T-helper 17 cell (primary cell): ENCODE measurements at places on chromosomes 11 and 22.

DNA sequence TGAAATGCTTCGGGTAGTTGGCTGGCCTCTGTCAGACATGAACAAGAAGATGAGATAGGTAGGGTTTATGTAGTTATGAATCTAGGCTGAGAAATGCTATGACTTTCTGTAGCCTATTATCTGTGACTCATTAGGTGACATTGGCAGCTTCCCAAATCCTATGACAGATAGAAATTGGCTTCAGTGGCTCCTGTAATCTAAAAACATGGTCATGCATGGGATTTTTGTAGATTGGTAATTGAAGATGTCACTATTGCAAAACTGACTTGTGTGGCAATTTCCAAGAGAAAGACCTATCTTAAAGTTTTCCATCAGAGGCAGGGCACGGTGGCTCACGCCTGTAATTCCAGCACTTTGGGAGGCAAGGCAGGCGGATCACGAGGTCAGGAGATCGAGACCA is 29.4 kb upstream of the GRIK4 start:
- no peak overlapping the region for H3K4me3 ChIP-seq
- H3K27ac ChIP-seq: no peak overlapping the region
- H3K4me1 ChIP-seq: peaks cover 11% of the 10 kb centered on the region
- H3K36me3 ChIP-seq: peaks cover 4% of the 10 kb centered on the region
- no peak for DNase-seq

DNA sequence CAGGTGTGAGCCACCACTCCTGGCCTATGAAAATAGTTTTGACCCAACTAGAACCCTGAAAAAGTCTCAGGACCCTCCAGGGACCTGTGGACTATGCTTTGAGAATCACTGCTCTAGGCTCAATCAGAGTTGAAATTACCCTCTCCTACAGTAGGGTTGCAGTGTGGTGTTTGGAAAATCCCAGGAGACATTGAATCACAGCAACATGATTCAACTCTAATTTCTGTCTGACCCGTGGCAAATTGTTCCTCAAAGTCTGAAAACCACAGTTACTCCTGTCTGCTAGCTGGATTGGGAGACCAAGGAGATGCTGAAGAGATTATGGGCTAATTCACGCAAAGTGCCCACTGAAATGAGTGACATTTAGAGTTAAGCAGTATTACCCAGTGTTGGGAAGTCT is 5.4 kb upstream of the MTMR3 start:
- H3K27me3 ChIP-seq: peaks cover 13% of the 10 kb centered on the region
- no peak overlapping the region for H3K27ac ChIP-seq
- no peak overlapping the region for H3K4me3 ChIP-seq
- no peak for DNase-seq

GRCh38 chr11:66443602-66444001 is 5.0 kb upstream of the MRPL11 start:
- H3K27me3 ChIP-seq: peaks cover 22% of the 10 kb centered on the region
- no peak for DNase-seq
- peaks cover 1% of the 10 kb centered on the region for H3K4me1 ChIP-seq

GRCh38 chr11:38304926-38305325 is 1706.9 kb upstream of the RAG2 start:
- no peaks in the 10 kb centered on the region for H3K27me3 ChIP-seq
- DNase-seq: no peak
- no peaks in the 10 kb centered on the region for H3K4me1 ChIP-seq
- H3K4me3 ChIP-seq: no peak overlapping the region

GRCh38 chr11:111851636-111852035 is 19.7 kb downstream of the ALG9 start:
- no peaks in the 10 kb centered on the region for H3K27me3 ChIP-seq
- no peak overlapping the region for H3K4me3 ChIP-seq
- no peak for DNase-seq
- no peaks in the 10 kb centered on the region for H3K4me1 ChIP-seq
- H3K36me3 ChIP-seq: peaks cover 17% of the 10 kb centered on the region
- no peak overlapping the region for H3K27ac ChIP-seq

DNA sequence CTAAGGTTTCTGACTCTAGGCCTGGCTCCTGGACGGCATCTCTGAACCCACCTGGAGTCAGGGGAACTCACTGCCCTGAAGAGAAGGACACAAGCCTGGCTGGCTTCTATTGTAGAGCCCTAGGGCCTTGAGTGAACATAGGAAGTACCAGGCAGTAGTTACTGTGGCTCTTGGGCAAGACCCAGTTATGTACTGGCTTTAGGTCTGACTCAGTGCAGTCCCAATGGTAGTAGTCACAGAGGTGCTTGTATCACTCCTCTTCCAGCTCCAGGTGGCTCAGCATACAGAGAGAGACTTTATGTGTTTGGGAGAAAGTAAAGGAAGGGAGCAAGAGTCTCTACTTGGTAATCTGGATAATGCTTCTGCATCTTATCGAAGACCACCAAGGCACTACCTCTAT is 13.9 kb upstream of the PAK1 start:
- H3K4me3 ChIP-seq: no peak overlapping the region
- DNase-seq: no peak
- peaks cover 30% of the 10 kb centered on the region for H3K27me3 ChIP-seq
- H3K27ac ChIP-seq: no peak overlapping the region
- H3K4me1 ChIP-seq: no peaks in the 10 kb centered on the region

DNA sequence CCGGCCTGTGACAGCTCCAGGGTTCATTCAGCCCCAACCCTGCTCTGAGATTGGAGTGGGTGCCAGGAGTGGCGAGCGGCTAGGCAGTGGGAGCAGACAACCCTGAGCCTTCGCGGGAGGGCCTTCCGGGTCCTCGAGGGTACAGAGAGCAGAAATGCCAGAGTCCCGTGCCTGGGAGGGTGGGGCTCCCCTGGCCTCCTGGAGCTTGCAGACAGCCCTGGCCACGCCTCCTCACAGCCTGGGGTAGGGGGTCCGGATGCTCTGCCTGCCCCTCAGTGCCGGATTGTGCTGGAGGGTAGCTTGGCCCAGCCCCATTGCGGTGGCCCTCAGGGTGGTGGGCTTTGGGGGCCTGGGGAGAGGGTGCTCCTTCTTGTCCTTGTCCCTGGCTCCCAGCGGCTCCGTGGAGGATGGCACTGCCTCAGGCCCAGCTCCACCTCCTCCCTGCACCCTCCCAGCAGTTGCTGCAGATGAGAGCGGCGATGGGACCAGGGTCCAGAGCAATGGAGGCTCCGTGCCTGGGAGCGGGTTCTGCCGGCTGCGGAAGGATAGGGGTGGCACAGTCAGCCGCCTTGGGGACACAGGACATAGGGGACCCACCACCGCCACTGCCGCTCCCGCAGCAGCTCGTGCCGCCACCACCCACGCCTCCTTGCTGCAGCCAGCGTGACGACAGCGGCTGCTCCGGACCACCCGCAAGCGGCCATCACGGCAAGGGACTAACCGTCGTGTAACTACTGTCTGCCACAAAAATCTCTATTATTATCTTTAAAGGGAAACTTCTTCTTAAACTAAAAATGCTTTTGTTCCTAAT is 34.9 kb upstream of the OR10G7 start:
- no peak for DNase-seq
- H3K27me3 ChIP-seq: peaks cover 75% of the 10 kb centered on the region
- peak overlapping the region; percentile 78 for H3K4me3 ChIP-seq

GRCh38 chr11:103798026-103798425 is 238.4 kb upstream of the DDI1 start:
- no peaks in the 10 kb centered on the region for H3K36me3 ChIP-seq
- DNase-seq: no peak
- H3K4me1 ChIP-seq: no peaks in the 10 kb centered on the region
- H3K27me3 ChIP-seq: no peaks in the 10 kb centered on the region
- no peak overlapping the region for H3K4me3 ChIP-seq

DNA sequence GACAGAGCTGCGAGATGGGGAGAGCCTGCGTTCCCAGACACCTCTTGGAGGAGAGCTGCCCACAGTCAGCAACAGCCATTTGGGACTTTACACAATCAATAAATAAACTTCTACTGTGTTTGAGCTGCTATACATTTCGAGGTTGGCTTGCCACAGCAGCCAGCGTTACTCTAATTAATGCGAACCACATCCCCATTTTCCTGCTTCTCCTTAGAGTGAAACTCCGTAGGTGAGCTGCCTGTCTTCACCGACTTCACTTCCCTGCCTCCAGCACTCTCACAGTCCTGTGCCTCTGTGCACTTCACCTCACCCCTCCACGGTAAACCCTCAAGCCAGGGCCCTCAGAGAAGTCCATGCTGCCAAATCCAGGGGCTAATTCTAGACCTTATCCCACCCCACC is 5.9 kb upstream of the SLC22A12 start:
- H3K4me1 ChIP-seq: no peaks in the 10 kb centered on the region
- H3K27me3 ChIP-seq: peaks cover 15% of the 10 kb centered on the region
- H3K4me3 ChIP-seq: no peak overlapping the region
- no peak overlapping the region for H3K27ac ChIP-seq

GRCh38 chr11:31619980-31620379 is 110.4 kb downstream of the ELP4 start:
- H3K27me3 ChIP-seq: no peaks in the 10 kb centered on the region
- no peak overlapping the region for H3K27ac ChIP-seq
- H3K36me3 ChIP-seq: no peaks in the 10 kb centered on the region
- no peaks in the 10 kb centered on the region for H3K4me1 ChIP-seq
- H3K4me3 ChIP-seq: no peak overlapping the region
- no peak for DNase-seq

- peaks cover 33% of the 10 kb centered on the region for H3K4me1 ChIP-seq
- H3K27me3 ChIP-seq: no peaks in the 10 kb centered on the region
- peaks cover 2% of the 10 kb centered on the region for H3K36me3 ChIP-seq
- H3K4me3 ChIP-seq: peak within 1 kb of the TSS; percentile 95
These were observed at the start of gene PPP6R3 for GRCh38 chr11:68460741-68461574. Gene PPP6R3, plus strand, starts transcription at chr11:68460752. Its CDS starts 76,913 bp downstream, at chr11:68537665.

GRCh38 chr11:78654071-78654470 is 79.4 kb upstream of the NARS2 start:
- H3K36me3 ChIP-seq: no peaks in the 10 kb centered on the region
- no peak overlapping the region for H3K4me3 ChIP-seq
- no peaks in the 10 kb centered on the region for H3K4me1 ChIP-seq

GRCh38 chr22:48886604-48887393 is 940.9 kb downstream of the BRD1 start:
- DNase-seq: no peak
- no peaks in the 10 kb centered on the region for H3K36me3 ChIP-seq
- H3K27me3 ChIP-seq: peaks cover 5% of the 10 kb centered on the region
- no peak overlapping the region for H3K27ac ChIP-seq

DNA sequence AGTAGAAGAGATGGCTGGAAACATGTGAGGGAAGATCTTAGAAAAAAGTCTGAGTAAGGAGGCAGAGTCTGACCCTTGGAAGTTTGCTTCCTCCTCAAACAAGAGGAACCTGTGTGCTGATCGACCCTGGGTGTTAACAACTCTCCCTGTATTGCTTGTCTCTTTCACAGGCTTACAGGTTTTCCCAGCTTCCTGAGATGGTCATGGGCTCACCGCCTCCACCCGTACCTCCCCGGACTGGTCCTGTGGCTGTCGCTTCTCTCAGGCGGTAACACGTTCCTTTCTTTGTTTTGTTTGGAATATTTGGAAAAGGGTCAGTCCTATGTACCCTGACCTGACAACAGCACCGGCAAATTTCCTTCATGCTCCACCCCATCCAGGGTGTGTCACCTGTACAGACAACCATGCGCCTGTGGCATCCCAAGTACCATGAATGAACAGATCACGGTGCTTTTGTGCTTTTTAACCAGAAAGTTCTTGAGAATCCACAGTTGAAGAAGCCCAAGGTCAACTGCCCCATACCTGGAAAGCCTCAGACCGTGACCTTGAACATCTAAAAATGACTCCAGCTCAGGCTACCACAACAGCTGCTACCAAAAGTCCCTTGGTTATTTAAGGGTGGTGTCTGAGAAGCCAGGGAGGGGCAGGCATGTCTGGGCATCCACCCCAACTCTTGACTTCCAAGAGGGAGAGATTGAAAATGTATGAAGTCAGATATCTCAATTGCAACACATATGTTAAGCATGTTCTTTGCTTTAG is 44.6 kb downstream of the C11orf91 start:
- H3K4me1 ChIP-seq: peaks cover 3% of the 10 kb centered on the region
- peaks cover 2% of the 10 kb centered on the region for H3K36me3 ChIP-seq
- H3K27me3 ChIP-seq: peaks cover 64% of the 10 kb centered on the region
- no peak overlapping the region for H3K27ac ChIP-seq
- H3K4me3 ChIP-seq: no peak overlapping the region

- H3K27me3 ChIP-seq: peaks cover 7% of the 10 kb centered on the region
- no peaks in the 10 kb centered on the region for H3K36me3 ChIP-seq
- no peak overlapping the region for H3K4me3 ChIP-seq
- no peak for DNase-seq
- H3K4me1 ChIP-seq: no peaks in the 10 kb centered on the region
- no peak overlapping the region for H3K27ac ChIP-seq
These were observed 524.0 kb upstream of the KIRREL3 start for GRCh38 chr11:127524618-127525017.

GRCh38 chr11:85896876-85897275 is 41.7 kb downstream of the CCDC83 start:
- no peak overlapping the region for H3K27ac ChIP-seq
- DNase-seq: no peak
- no peaks in the 10 kb centered on the region for H3K4me1 ChIP-seq
- no peaks in the 10 kb centered on the region for H3K36me3 ChIP-seq
- no peaks in the 10 kb centered on the region for H3K27me3 ChIP-seq

DNA sequence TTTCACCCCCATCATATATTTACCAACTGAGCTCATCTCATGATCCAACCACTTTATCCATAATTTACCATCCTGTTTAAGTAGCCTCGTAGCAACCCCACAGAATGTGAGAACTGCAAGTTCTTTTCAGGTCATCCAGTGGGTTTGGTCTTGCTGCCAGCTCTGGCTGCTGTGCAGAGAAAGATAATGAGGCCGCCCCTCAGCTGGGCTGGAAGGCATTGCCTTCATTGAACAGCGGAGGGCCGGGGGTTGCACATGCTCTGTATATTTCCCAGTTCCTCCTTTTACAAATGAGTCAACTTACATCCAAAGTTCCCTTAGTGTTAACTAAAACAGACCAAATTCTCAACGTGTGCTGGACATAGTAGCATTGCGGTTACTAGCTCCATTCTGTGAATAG is 96.7 kb downstream of the SYN3 start:
- H3K27ac ChIP-seq: no peak overlapping the region
- no peak for DNase-seq

- H3K4me3 ChIP-seq: no peak overlapping the region
- no peak for DNase-seq
- H3K36me3 ChIP-seq: peaks cover 2% of the 10 kb centered on the region
- H3K27ac ChIP-seq: no peak overlapping the region
- H3K4me1 ChIP-seq: peaks cover 2% of the 10 kb centered on the region
- peaks cover 50% of the 10 kb centered on the region for H3K27me3 ChIP-seq
These were observed 20.7 kb downstream of the MS4A4A start for GRCh38 chr11:60301178-60301577.

GRCh38 chr22:22666307-22667091 is 22.1 kb downstream of the GGTLC2 start:
- H3K4me1 ChIP-seq: no peaks in the 10 kb centered on the region
- H3K27ac ChIP-seq: no peak overlapping the region
- H3K27me3 ChIP-seq: peaks cover 31% of the 10 kb centered on the region
- DNase-seq: no peak
- H3K36me3 ChIP-seq: no peaks in the 10 kb centered on the region
- no peak overlapping the region for H3K4me3 ChIP-seq
